ENCODE measurements at places on chromosomes 3 and 15.

DNA sequence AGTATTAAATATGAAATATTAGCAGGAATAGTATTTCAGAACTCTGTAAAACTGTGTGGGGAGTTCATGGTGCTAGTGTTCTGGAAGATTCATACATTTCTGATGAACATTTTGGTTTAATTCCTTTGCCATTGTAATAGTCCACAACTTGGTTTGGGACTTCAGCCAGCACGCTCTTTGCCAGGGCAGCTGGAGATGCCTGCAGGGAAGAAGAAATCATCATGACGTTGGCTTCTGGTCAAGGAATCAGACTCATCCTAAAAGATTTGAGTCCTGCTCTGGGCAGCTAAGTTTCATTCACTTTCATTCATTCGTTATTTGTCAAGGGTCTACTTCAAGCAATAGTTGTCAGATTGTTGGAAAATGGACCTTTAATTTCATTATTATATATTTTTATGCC lies 32.4 kb upstream of the MRPL3 start:
- no peak for DNase-seq

DNA sequence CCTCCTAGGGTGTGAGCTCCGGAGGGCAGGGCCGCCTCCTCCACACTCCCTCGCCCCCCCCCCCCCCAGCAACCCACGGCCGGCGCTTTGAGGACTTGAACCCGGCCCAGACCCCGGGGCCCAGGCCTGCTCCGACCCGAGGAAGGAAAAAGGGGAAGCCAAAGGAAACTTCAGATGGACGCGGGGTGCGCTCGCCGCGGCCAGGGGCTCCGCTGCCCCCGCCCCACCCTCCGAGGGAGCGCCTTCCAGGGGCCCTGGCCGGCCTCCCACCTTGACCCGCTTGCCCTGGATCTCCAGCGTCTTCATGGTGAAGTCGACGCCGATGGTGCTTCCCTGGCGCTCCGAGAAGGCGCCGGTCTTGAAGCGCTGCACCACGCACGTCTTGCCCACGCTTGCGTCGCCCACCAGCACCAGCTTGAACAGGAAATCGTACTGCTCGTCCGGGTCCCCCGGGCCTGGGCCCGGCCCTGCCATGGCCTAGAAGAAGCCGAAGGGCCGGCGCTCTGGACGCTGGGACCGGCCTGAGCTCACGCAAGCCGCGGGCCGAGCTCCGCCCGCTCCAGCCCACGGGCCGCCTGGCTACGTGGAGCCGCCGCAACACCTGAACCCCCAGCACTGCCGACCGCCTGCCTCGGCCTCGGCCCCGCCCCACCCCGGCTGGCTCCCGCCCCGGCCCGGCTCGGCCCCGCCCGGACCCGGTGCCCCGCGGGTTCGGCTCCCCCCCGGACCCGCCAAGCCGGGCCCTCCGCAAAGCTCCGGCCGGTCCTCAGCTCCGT lies 400 bp downstream of the RAB43 start:
- no peak for DNase-seq

DNA sequence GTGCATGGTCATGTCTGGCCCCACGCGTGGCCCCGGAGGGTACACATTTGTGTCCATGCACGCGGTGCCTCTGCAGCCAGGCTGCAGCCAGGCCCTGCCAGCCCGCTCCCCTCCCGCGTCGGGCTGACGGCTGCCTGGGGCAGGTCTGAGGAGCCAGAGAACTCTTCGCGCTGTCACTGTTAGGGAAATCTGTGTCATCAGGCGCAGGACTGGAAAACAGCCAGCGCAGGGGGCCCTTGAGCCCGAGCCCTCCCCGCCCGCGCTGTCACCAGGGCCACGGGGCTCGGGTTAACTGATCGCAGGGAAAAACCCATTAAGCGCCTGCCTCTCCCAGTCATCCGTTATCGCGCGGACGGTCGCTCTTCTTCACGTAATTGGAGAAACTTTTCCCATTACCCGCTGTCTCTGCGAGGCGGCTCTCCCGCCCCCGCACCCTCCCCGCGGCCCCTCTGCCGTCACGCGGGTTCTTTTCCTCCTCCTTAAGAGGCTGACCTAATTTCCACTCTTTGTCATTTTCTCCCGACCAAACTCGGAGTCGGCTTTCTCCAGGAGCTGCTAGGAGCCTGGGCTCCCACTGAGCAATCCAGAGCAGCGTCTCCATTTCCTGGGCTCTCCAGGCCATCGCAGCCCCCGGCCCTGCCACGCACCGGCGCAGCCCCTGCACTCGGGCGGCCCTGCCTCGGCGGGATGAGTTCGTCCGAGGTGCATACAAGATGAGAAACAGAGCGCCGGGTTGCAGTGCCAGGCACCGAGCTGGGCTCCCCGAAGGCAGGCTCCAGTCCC lies 57.5 kb upstream of the PRR23E start:
- no peak for DNase-seq

DNA sequence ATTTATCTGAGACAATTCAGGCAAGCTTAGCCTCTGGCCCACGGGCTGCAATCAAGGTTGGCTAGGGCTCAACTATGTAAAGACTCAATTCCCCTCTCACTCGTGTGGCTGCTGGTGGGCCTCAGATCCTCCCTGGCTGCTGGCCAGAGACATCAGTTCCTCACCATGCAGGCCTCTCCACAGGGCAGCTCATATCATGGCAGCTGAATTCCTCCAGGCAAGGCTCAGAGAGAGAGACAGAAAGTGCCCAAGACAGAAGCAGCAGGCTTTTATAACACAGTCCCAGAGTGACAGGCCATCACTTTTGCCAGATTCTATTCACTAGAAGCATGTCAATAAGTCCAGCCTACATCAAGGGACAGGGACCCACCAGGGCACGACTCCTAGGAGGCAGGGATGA lies 63.2 kb downstream of the XXYLT1 start:
- DNase-seq = no peak

GRCh38 chr15:74696808-74697207 lies 984 bp upstream of the EDC3 start:
- DNase-seq = no peak

- no peak for DNase-seq
Measured at GRCh38 chr3:69483449-69483848, 97.6 kb upstream of the FRMD4B start.

- no peak for DNase-seq
Measured at GRCh38 chr3:74271541-74271940, 342.9 kb downstream of the CNTN3 start.

DNA sequence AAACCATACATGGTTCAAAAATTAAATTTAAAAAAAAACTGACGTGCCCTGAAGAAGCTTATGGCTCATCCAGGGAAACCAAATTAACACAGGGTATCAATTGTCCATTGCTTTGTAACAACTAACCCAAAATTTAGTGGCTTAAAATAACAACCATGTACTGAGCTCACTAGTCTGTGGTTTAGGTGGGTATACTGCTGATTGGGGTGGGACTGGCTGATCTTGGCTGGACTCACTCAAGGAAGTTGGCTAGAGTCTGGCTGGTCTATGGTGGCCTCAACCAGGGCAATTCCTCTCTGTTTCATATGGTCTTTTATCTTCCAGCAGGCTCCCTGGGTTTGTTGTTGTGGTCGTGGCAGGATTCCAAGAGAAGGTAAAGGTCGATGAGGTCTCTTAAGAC lies 14.1 kb upstream of the EDC3 start:
- DNase-seq = no peak

GRCh38 chr3:140143367-140144069 lies 208.5 kb downstream of the CLSTN2 start:
- DNase-seq = no peak

DNA sequence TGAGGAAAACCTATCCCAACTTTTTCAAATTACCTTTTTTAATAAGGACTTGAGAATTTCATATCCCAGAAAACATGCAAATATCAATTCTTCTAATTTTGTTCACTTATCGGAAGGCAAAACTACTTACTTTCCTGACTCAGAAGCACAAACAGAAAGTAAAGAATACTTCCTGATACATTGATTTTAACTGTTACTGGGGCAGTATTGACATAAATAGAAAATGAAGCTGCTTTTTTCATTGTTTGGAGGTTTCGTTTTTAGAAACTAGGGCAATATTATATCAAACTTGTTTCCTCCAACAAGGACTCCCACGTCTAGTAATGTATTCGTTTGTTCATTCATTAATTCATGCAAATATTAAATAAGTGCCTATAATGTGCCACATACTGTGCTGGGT lies 19.1 kb downstream of the PAQR9 start:
- no peak for DNase-seq

DNA sequence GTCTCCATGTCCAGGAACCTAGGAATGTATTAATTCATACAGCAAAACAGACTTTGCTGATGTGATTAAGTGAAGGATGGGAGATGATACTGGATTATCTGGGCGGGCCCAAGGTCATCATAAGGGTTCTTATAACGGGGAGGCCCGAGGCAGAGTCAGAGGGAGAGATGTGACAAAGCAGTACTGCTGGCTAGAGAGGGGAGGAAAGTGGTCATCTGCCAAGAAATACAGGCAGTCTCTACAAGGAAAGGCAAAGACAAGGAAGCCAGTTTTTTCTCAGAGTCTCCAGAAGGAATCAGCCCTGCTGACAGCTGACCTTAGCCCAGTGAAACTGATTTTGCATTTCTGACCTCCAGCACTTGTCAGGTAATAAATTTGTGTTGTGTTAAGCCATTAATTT lies 66.2 kb upstream of the CORO2B start:
- DNase-seq = no peak

- DNase-seq = no peak
Measured at GRCh38 chr3:115160295-115160694, 13.2 kb upstream of the ZBTB20 start.
